ENCODE measurements at places on chromosomes 3 and 15.

DNA sequence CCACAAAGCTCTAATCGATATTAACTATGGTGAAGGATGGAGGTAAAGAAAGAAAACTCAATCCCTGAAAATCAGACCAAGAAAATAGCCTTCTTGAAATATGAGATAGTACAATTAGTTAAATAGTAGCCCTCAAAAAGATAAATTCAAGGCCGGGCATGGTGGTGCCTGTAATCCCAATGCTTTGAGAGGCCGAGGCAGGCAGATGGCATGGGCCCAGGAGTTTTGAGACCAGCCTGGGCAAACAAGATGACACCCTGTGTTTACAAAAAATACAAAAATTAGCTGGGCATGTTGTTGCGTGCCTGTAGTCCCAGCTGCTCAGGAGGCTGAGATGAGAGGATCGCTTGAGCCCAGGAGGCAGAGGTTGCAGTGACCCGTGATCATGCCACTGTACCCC is 31.6 kb upstream of the CEP152 start:
- no peak for DNase-seq

DNA sequence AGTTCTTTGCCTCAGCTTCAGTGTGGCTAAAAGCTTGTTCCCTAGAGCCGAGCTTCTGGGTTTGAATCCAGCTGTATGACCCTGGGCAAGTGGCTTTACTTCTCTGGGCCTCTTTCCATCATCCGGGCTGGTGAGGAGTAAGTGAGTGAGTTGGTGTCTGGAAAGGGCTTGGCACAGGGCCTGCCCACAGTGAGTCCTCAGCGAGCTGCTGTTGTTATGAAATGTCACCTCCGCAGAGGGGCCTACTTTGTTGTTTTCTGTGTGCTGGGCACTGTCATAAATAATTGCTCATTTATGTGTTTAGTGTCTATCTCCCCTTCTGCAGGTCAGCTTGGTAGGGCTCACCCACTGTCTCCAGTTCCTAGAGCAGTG is 31.7 kb downstream of the SLC6A6 start:
- DNase-seq: no peak

GRCh38 chr3:73432023-73432705 is 192.6 kb downstream of the PDZRN3 start:
- DNase-seq: no peak

- DNase-seq: no peak
These were observed 60.7 kb downstream of the PDZRN3 start for GRCh38 chr3:73563896-73564582.

- no peak for DNase-seq
These were observed 34.8 kb upstream of the EOMES start for GRCh38 chr3:27756877-27757276.

All from colonic mucosa (tissue), 4 donors.